Lung (tissue), 17 donors: ENCODE measurements at places on chromosomes 7 and 10.
A peak's percentile ranks its signal among the peaks of the same experiment; 100 is the strongest.

- DNase-seq: no peak
These were observed 140.7 kb downstream of the ICA1 start for GRCh38 chr7:8121243-8121642.

GRCh38 chr10:103787331-103787730 is 68.0 kb downstream of the SH3PXD2A start:
- DNase-seq: peak; percentile 63

DNA sequence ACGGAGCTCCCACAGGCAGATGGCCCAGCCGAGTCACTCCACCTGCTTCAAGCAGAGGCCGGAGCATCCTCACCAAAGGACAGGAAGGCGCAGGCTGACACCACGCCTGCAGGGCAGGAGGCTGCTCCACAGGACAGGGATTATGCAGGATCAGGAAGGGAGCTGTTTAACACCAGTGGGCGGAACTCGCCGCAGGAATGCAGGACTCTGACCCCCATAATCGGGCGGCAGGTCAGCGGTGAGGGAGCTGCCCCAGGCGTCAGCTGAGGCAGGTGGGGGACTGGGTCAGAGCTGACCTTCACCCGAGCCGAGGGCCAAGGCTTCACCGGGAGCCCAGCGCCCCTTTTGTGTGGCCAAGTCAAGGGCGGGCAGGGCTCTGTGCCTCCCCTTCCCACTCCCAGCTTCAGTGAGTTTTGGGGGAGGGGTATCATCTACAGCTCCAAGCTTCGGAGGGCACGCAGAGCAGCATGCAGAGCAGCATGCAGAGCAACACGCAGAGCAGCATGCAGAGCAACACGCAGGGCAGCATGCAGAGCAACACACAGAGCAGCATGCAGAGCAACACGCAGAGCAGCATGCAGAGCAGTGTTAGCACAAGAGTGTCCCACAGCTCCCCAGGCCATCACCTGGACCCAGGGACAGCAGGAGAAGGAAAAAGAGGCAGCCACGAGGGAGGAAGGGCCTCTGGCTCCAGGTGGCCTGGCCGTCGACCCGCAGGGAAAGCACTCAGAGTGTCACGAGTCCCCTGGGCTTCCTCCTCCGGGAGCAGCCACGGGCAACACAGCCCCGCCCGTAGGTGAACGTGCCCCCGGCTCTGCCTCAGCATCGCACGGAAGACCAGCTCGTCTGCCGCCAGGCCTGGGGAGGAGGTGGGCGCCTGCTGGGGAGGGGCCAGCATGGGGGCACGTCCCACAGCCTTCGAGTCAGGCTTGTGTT is 151.7 kb upstream of the PPP2R2D start:
- no peak for DNase-seq

- peak; percentile 90 for DNase-seq
These were observed 131.4 kb downstream of the PRPF18 start for GRCh38 chr10:13717936-13718772.

DNA sequence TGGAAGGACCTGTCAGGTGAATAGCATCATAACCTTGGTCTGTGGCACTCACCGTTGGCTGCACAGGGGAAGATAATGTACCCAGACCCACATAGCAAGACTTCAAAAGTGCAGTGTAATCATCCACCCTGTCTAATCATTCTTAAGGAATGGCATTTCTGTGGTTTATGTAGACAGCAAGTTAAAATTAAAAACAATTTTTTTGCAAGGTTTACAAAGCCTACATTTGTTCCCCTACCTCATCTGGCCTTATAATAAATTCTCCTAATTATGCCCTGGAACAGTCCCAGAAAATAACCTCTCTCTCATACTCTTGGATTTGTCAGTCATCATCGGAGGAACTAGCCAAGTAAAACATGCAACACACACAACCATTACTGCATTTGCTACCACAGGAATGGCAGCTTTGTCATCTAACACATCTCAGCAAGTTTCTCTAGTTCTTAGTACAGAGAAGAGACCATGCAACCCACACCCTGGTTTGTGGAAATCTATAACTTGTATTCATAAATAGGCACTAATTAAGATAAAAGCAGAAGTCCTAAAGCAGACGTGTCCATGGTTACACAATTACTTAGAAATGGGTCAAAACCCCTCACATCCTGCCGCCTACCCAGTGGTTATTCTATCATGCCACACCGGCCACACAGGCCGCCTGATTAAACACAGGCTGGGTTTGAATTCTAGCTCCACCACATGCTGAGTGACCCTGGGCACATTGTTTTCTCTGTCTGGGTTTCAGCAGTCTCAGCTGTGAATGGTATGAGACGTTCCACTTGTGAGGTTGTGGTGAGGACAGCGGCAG is 19.1 kb downstream of the ABLIM1 start:
- DNase-seq: peak; percentile 49

- no peak for DNase-seq
These were observed 16.8 kb downstream of the ASAH2 start for GRCh38 chr10:50234486-50234885.

- DNase-seq: no peak
These were observed 918 bp downstream of the DBNL start for GRCh38 chr7:44045226-44046014.

- DNase-seq: no peak
These were observed 401 bp downstream of the LRRC27 start for GRCh38 chr10:132332433-132332754.

DNA sequence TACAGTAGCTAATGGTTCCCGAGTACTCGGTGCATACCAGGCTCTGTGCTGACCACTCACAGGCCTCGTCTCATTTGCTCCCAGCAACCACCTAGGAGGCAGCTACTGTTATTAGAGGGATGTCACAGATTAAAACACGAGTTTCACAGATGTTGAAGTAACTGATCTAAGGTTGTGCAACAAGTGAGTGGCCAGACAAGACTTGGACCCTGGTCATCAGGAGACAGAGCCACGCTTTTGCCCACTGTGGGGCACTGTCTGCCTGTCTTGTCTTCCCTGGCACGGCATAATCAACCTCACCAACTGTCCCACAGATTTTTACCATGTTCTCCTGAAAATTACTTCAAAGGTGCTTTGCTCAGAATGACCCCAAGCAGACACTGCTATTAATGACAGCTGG is 111.6 kb upstream of the HABP2 start:
- peak; percentile 32 for DNase-seq

DNA sequence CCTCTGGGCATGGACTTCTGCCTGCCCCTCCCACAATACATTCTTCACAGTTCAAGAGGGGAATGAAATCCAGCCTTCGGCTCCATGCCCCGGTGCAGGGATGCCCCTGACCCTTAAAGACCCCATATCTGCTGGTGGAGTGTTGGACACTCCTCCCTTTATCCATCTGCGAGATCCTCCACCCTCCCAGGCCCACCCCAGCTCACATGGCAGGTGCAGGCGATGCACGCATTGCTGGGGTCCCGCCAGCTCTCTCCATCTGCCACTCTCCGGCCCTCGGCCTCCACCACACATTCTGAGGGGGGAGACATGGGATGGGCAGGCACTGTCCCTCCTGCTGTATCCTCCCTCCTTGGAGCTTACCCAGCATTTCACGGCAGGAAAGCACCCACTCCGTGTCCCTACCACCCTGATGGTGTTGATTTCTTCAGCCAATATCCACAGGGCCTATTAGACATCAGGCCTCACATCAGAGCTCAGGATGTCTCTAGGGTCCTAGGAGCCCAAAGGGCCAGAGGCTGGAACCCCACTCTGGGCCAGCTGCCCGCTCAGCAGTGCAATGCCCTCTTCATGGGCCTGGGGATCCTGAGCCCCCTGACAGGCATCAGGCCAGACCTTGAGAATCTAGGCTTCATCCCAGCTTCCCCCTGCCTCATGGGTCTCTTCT is 18.3 kb downstream of the ATP6V1F start:
- DNase-seq: no peak

- DNase-seq: no peak
These were observed 63.3 kb downstream of the PPP1R3C start for GRCh38 chr10:91569522-91569921.

GRCh38 chr7:150503155-150503554 is 11.5 kb upstream of the GIMAP7 start:
- no peak for DNase-seq

- DNase-seq: no peak
These were observed 157.4 kb downstream of the PLXNA4 start for GRCh38 chr7:132418840-132419239.

DNA sequence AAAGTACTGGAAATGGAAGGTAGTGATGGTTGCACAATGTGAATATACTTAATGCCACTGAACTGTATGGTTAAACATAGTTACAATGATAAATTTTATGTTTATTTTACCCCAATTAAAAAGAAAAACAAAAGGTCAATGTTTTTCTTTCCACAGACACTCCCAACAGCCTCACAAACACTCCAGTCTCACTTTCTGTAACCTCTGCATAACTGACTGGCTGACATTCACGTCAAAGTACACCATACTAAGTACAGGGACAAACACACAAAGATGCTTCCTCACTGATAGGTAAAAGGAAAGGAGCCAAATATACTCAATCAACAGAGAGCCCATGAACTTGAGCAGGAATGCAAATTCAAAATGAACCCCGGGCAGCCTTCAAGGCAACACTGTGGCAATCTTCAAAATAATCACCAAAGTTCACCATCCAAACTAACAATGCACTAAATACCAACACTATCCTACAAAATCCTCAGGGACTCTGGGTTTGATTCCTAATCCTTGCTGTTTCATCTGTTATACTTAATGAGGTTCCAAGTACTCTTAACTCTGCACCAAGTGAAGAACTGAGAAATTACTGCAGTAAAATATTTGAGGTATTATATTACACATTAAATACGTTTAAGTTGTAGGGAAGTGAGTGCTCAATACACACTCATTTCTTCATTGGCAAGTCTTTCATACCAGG is 90.8 kb downstream of the ARMH3 start:
- no peak for DNase-seq

DNA sequence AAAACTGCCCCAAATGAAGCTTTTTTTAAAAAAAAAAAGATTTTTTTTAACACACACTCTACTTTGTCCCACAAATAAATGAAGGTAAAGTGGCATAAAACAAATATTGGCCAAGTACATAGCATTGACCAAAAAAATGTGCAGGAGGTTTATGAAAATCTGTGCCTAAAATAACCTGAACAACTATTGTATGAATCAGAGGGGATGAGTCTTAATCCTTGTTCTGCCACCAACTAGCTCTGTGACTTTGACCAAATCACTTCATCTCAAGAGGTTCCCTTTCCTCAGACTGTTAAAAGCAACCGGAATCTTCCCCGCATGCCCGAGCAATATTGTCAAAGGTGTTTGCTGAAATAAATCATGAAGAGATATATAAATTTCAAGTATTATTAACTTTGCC is 150.4 kb upstream of the NEBL start:
- no peak for DNase-seq

GRCh38 chr7:30682212-30683083 is at the start of gene CRHR2:
TSS of gene CRHR2 (minus strand) at chr7:30682456. CDS start at chr7:30682280, 176 bp downstream.
- no peak for DNase-seq

GRCh38 chr10:51802030-51802429 is 102.6 kb upstream of the CSTF2T start:
- DNase-seq: no peak

DNA sequence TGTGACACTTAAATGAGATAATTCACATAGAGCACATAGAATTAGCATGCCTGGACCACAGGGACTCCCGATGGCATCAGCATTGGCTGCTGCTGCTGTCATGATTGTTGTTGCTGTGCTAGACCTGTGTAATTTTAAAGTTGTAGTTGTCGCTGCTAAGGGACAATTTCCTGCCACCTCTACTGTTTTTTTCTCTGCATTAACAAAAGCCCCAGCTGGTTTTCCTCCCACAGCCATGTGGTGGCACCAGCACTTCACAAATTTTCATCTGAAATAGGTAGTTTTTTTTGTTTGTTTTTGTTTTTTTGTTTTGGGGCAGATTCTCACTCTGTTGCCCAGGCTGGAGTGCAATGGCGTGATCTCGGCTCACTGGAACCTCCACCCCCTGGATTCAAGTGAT is 25.4 kb upstream of the PRXL2A start:
- DNase-seq: peak; percentile 57

DNA sequence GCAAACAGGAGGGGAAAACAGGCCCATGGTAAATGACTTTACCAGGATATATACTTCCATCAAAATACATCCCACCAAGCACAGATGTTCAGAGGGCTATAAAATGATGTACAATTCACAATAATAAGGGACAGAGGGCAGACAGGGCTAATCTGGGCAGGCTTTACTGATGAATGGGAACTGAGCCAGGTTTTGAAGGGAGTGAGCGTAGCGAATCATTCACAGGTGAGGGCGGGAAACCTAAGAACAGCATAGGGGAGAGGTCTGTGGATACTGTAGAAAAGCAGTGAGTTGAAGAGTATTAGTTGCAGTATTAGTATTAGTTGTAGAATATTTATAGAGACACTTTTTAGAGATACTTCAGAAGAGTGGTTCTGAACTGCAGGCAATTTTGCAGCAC is 180.8 kb downstream of the JAZF1 start:
- no peak for DNase-seq

- DNase-seq: no peak
These were observed 124.4 kb downstream of the PIP4K2A start for GRCh38 chr10:22589851-22590514.

GRCh38 chr10:103501186-103501585 is 7.7 kb downstream of the NEURL1 start:
- DNase-seq: no peak

DNA sequence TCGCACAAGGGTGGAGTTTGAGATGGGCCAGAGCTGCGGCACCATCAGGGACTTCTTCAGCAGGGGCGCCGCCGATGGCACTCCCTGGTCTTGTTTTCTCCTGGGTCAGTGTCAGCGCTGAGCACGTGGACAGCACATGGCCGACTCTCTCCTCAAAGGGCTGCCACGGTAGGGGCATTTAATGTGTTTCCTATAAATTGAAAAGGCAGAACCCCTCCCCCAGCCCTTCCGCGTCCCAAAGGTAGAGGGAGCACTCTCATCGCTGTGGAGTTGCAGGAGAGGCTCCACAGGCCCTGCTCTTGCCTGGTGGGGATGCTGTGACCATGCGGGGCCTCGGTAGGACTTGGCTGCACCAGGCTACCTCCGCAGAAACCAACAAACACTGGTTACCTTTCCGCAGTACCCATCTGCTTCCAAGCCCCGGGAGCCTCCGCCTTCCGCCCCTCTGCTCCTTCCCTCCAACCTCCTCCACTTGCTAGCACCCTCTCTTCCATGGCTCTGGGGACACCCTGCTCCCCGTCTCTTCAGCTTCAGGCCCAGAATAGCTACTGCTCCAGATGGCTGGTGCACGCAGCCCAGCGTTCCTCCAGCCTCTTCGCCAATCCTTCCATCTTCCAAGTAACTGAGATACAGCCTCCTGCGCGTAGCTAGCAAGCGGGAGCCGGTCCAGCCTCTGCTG is 166.3 kb upstream of the ADCY1 start:
- no peak for DNase-seq

GRCh38 chr10:50375745-50376144 is 124.4 kb upstream of the ASAH2 start:
- no peak for DNase-seq

- DNase-seq: no peak
These were observed 22.7 kb downstream of the INPP5A start for GRCh38 chr10:132560241-132560731.

DNA sequence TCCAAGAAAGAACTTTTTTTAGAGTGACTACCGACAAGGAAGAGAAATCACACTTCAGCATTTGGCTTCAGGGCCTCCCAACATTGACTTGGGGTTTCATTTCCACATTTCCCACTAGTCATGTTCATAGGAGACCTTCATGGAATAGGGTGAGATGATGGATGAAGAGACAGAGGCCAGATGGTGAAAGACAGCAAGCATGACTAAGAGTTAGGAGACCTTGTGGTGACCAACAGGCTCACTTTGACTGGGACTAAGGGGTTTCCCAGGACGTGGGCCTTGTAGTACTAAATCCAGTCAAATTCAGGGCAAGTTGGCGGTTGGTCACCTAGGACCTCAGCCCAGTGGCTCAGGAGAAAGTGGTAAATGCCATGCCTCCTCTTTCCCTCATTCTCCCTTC is 3.0 kb upstream of the GIMAP5 start:
- no peak for DNase-seq
